Naive thymus-derived CD4-positive, alpha-beta T cell (primary cell): ENCODE measurements at places on chromosomes 3 and 15.
A peak's percentile ranks its signal among the peaks of the same experiment; 100 is the strongest.

GRCh38 chr3:16790432-16791400 is 94.0 kb upstream of the PLCL2 start:
- DNase-seq: no peak

- DNase-seq: no peak
These were observed 21.0 kb upstream of the FBXL2 start for GRCh38 chr3:33256249-33256648.

DNA sequence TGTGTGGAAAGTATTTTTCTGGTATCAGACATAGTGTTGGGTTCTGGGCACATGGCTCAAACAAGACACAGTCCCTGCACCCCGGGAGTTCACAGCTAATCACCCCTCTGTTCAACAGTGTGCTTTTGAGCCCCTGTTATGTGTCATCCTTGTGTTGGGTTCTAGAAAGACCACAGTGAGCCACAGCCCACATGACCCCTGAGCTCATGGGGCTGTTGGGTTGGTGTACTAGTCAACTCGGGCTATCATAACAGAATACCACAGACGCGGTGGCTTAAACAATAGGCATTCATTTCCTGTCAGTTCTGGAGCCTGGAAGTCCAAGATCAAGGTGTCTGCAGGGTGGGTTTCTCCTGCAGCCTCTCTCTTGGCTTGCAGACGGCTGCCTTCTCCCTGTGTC is 100.0 kb downstream of the DNAJB8 start:
- no peak for DNase-seq

- DNase-seq: no peak
These were observed at the start of gene GLDN for GRCh38 chr15:51341366-51342226. GLDN (plus strand) TSS chr15:51341655; CDS start chr15:51341685, 30 bp downstream.

GRCh38 chr15:58227706-58228543 is 89.7 kb downstream of the AQP9 start:
- DNase-seq: peak; percentile 61

GRCh38 chr15:59321000-59321689 is 51.5 kb downstream of the MYO1E start:
- DNase-seq: no peak

GRCh38 chr3:64501298-64501906 is 186.4 kb downstream of the ADAMTS9 start:
- DNase-seq: no peak

DNA sequence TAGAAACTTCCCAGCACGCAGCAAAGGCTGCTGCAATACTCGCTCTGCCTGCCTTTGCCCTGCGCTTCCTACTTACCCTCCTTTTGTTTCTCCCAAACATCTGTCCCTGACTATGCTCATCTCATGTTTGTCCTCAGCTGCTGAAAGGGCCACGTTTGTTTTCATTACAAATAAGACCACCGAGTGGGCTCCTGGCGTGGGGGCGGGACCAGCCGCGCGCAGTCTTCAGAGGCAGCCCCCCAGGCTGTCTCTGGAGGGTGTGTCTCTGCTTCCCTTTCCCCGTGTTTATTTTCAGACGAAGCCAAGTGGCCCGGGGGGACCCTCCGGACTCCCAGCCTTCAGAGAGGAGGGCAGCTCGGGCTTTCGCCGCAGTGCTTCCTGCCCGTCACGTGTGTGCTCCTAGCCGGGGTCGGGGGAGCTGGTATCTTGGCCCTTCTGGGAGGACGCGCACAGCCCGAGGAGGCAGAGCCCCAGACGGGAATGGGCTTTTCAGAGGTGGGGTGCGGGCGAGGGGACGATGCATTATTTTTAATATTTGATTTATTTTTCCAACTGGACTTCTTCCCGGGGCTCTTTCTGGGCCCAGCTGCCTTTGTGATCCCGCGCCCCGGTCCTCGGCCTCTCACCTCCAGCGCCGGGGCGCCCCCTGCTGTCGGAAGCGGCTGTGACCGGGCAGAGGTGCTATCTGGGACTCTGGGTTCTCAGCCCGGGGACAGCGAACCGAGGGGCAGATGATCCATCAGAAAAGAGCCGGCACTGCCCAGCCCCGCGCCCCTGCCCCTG is 70.0 kb upstream of the CGNL1 start:
- DNase-seq: peak; percentile 51

- no peak for DNase-seq
These were observed 10.2 kb upstream of the GCSAM start for GRCh38 chr3:112143251-112143650.
